Stimulated activated CD8-positive, alpha-beta memory T cell treated with anti-CD3 and anti-CD28 coated beads, Interleukin-4, amount 100 ng/mL, for 4 hours (primary cell): ENCODE measurements at places on chromosomes 2 and 18.

DNA sequence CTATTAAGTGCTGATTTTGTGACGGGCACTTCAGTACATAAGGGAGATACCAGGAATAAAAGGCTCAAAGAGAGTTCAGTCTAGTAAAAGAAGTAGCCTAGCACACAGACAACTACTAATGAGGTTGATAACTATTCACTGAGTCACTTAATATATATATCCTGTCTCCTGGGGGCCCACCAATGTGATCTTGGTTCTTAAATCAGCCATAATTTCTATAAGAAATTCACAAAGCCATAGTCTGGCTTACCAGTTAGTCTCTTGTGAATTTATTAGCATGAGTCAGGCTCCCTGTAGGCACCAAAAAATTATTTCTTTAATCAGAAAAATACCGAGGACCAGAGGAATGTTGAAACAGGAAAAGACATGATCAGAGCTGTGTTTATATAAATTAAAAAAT, 10.4 kb downstream of the KCNE4 start:
- no peak for DNase-seq

DNA sequence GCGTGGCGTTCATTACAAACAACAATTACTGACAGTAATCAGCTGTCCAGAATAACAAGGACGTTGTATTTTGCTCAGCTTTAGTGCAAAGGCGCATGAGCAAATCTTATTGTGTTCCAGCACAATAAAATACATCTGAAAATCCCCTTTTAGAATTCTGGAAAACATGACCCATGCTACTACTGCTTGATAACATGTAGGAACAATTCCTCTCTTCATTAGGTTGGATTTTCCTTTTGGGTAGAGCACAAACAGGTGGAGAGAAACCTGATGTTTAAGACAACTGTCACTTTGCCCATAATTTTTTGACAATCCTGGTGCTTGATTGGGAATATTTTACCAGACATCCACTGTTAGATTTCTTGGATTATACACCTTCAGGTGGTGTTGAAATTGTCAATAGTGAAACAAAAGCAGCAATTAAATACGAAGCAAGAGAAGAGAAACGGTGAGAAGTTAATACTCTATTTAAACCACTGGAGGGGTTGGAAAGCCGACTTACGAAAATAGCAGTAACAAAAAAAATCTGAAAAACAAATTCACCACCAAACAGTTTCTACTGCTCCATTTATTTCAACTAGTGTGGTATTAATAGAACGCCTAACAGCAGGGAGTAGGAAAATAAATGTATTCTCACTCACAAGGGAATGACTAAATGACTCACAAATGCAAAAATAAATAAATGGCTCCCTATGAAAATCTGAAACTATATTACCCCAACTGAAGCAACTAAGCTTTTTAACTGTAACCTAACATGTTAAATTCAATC, 102.7 kb downstream of the CPO start:
- no peak for DNase-seq

DNA sequence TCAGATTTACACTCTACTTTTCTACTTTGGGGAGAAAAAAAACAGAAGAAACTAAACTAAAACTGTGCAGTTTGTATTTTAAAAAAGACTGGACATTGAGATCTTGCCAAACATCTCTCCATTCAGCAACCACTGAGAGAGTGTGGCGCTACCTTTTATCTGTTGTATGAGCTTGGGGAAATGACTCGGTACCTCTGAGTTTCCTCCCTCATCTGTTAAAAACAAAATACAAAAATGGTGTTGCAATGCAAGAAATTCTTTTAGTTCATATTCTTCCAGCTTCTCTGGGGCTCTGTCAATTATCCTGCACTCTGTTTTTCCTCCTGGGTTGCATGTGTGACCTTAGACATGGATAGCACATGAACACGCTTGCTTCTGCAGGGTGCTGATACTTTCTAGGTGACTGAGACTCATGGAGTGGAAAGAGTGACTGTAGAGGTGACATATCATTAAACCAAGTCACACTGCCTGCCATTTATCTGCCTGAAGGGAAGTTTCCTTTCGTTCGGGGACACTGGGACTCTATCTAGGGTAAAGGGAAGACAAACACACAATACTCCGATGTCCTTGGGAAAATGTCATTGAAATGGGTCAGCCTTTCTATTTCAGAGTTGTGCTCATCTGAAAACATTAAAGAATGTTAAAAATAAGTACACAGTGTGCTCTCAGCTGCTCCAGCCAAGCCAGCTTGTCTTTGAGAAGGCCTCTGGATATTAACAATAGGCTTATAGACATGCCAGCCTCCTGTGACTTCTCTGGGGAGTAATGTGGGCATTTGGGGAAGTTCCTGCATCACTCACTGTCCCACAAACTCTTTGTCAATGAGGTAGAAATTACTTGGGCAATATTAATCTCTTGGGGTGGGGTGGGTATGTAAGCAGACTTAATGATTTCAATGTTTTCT, 91.4 kb downstream of the TRIB2 start:
- DNase-seq = no peak

GRCh38 chr2:28613186-28613585, 117.3 kb downstream of the PLB1 start:
- DNase-seq = no peak

- DNase-seq = no peak
These were observed 54.2 kb downstream of the DIPK1C start for GRCh38 chr18:74402806-74403433.

- no peak for DNase-seq
These were observed 79.5 kb downstream of the EVA1A start for GRCh38 chr2:75480971-75481836.

GRCh38 chr2:85698184-85698879, 4.2 kb downstream of the GNLY start:
- no peak for DNase-seq

DNA sequence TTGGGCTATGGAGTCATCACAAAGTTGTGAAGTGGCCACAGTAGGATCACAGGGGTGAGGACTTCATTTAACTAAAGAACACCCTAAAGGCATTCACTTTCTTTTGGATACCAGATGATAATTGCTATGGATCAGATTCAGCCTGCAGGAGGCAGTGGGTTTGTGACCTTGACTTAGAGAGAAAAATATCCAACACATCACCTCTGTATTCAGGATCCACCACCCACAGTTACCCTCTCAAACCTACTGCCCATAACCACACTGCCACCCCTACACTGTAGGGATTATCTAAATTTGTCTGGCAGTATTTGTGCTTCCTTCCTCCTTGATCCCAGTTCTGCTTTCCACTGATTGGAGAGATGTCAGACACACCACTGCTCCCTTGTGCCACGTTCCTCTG, 269.4 kb downstream of the MYCN start:
- no peak for DNase-seq

DNA sequence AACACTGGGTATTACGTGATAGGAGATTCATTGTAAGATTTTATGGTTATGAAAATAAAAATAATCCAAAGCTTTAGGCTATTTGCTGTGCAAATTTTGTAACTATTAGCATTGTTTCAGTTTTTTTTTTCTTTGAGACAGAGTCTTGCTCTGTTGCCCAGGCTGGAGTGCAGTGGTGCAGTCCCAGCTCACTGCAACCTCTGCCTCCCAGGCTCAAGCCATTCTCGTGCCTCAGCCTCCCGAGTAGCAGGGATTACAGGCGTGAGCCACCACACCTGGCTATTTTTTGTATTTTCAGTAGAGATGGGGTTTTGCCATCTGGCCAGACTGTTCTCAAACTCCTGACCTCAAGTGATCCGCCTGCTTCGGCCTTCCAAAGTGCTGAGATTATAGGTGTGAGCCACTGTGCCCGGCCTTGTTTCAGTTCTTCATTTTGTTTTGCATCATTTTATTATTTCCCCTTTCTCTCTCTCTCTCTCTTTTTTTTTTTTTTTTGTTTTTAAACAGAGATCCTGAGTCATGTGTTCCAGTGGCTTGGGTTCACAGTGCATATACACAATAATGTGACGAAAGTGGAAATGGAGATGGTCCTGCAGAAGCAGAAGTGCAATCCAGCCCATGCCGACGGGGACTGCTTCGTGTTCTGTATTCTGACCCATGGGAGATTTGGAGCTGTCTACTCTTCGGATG, 25.8 kb downstream of the CASP10 start:
- DNase-seq = no peak

GRCh38 chr2:193808877-193809276, 1614.1 kb upstream of the TMEFF2 start:
- no peak for DNase-seq

DNA sequence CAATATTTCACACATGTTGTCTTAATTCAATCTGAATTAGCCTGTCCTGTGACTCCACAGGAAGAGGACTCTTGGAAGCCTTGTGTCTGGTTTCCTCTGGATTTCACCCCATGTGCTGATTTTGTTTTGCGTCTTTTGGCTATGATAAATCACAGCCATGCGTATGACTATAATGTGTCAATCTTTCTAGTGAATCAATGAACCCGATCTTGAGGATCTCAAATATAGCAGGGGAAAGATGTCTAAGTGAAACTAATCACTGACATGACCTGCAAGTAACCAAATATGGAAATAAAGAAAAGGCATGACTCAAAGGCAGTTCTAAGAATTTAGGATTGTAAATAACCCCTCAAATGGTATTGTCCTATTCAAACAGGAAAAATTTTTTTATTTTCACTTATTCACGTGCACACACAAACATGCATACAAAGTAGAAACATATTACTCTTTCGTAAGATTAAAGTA, 8.2 kb downstream of the WDFY1 start:
- DNase-seq = no peak

DNA sequence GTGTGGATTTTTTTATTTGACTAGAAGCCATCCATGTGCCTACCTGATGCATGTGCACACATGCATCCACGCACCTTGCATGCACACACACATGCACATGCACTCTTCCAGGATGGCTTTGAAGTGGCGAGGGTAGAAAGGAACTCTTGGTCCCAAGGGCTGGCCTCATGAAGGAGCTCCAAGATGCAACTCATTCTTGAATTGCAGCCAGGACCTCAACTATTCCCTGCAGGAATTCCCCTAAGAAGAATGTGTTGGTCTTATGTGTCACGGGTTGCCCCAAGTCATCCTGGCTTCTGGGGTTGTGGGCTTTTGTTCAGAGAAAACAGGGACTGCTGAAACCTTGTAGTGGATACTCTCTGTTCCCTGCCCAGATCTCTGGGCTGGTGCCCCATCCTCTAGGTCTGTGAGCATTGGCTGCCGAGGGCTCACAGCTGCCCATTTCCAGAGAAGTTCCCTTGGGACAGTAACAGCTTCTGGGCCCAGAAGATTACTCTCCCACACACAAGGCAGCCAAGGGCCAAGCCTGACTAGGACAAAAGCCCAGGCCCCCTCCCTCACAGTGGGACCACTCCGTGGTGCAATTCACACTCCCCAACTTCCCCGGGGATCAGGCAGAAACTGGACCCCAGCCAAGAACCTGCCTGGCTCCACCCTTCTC, 137.6 kb downstream of the COPS8 start:
- no peak for DNase-seq

DNA sequence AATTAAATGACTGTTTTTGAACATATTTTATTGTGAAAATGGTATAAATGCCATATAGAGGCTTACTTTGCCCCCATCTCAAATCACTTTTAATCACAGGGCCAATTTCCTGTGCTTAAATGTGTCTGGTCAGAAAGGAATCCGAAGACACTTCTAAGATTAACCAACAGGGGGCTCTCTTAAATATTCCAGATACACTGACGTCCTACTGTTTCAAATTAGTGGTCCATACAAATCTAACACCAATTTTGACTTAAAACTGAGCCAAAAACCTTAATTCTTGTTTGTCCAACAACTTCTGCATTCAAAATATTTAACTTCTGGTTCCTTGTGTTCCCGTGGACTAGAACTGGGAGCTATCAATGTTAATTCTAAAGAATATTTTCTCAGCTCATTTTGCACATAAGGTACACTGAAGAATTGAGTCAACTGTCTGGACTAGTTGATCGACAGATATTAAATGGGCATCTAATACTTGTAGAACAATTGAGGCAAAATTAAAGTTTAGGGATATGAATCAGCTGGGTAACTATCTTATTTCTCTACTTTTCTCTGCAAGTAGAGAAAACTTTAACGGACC, 557.5 kb downstream of the ARHGAP15 start:
- DNase-seq = no peak

- DNase-seq = no peak
These were observed 95.6 kb upstream of the THOC1 start for GRCh38 chr18:363301-364085.

DNA sequence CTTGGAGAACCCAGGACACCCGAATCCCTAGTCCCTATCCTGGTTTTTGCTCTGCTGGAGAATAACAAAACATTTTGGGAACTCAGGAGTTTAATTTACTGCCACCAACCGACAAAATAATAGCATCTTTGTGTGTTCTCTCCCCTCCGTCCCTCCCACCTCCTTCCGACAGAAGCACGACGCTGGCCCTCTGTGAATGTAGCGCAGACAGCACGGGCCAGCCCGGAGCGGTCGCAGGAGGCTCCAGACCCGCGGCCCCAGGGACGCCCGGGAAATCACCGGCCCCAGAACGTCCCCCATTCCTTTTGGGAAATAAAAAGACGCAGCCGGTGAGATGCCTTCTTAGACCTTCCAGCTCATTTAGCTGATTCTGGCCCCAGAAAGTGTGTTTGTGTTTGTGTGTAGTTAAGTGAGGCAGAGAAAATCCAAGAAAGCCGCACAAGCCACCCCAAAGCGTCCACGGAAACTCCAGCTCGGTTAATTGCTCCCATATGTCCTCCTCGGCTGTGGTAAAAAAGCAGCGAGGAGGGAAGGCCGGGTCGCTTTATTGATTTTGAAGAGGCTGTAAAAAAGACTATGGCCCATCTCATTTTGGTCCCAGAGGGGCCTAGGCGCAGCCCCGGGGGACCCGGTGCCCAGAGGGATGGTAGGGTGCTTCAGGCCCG, 577 bp upstream of the TANC1 start:
- no peak for DNase-seq

DNA sequence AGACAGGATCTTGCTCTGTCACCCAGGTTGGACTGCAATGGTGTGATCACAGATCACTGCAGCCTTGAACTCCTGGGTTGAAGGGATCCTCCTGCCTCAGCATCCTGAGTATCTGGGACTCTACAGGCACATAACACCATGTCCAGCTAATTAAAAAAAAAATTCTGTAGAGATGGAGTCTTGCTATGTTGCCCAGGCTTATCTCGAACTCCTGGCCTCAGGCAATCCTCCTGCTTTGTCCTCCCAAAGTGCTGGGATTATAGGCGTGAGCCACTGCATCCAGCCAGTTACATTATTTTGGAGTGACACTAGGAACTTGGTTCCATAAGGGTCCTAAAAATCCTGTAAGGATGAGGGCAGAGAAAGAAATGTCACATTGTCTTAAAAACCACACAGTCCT, 89.1 kb upstream of the ZFP36L2 start:
- no peak for DNase-seq

DNA sequence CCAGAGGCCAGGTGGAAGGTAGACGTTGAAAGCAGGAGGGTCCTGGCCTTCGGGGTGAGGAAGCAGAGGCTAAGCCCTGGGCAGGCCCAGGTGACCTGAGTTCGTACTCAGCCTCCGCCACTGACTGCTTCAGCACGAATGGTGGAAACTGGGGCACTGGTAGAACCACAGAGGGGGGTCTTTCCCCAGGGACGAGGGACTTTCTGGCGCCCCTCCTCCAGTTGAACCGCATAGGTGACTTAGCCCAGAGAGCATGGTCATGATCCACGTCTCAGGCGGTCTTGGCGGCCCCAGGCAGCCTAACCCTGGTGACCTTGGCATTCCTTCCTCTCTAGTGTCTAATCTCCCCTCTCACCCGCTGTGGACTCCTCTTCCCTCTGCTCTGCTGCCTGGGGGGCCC, 30.2 kb downstream of the INHBB start:
- no peak for DNase-seq

GRCh38 chr2:75361486-75361885, 162.2 kb upstream of the TACR1 start:
- no peak for DNase-seq
